Stimulated activated CD8-positive, alpha-beta memory T cell treated with anti-CD3 and anti-CD28 coated beads, Interleukin-15, amount 100 ng/mL, for 48 hours (primary cell): ENCODE measurements at places on chromosomes 7 and 10.

- no peak for DNase-seq
Observed at GRCh38 chr7:118350260-118350659, 125.8 kb downstream of the ANKRD7 start.

- no peak for DNase-seq
Observed at GRCh38 chr7:114799628-114800028, 122.3 kb upstream of the MDFIC start.

GRCh38 chr7:12771378-12771877, 84.0 kb downstream of the ARL4A start:
- no peak for DNase-seq

- DNase-seq: no peak
Observed at GRCh38 chr7:85001495-85002345, 185.1 kb downstream of the SEMA3D start.

DNA sequence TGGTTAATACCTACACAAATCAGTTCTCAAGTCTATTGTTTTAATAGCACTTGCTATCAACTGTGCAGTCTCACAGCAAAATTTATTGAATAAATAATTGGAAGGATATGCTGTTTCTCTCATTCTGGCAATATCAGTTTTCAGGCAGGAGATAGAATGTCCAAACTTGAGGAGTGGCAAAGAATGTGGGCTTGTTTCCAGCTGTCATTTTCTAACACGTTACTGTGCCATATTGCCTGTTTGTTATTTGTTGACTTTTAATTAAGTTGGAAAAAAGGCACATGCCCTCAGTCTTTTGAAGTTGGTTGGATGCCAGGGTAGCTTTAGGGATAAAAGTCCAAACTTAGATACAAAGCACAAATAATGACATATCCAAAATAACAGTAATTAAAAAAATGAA, 52.2 kb downstream of the MAGI2 start:
- DNase-seq: no peak

DNA sequence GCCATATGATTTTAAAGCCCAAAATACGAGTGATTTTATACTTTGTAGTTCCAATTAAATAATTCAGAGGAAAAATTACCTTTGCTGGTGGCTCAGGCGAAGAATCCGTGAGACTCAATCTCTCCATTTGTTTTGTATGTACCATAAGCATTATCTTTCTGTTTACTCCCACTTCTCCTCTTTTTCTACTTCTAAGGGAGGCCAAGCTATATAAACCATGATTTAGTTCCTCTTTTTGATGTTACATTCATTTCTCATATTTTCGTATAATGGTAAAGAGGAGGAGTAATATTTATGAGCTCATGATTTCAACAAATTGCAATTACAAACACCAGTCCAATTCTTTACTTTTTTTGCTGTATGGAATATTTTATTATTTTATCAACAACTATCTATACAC, 50.6 kb upstream of the TES start:
- no peak for DNase-seq

DNA sequence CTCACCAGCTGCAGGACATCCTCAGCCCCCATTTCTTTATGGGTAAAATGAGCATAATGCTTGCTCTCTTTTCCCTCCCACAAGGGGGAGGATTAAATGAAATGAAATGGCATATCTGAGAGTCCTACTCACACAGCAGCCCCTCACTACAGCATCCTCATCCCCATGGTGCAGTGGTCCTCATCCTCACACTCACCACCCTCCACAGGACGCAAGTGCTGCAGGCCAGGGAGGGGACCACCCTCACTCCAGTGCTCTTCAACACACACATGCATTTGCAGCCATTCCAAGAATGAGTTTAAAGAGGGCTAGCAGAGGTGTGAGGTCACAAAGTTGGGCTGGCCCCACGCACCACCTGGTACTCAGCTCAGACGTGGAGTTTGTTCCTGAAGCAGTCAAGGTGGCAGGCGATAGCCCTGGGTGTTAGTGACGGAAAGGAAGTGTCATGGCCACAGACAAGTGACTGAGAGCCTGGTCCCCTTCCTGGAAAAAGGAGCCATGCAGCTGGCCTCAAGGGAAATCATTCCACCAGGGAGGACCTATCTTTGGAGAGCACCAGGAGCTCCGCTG, 234.0 kb downstream of the TNS3 start:
- no peak for DNase-seq

GRCh38 chr10:92011560-92012214, 88.1 kb downstream of the BTAF1 start:
- DNase-seq: no peak

GRCh38 chr10:68871731-68872342, 29.3 kb upstream of the DDX50 start:
- no peak for DNase-seq
